ENCODE measurements at places on chromosomes 16 and 17. TPM values are rescaled to one million over a fixed set of nuclear protein-coding genes. Genes with fewer than 3 reads are reported as not detected.

KRTAP4-9 gene
- polyA plus RNA-seq, result not detected

CCR7 gene
- polyA plus RNA-seq, result 0.16 TPM

HOXB9 gene
- polyA plus RNA-seq, result not detected

C17orf107 gene
- polyA plus RNA-seq, result 0.71 TPM

TP53TG3F gene
- polyA plus RNA-seq, result not detected

KRT33B gene
- 0.16 TPM for polyA plus RNA-seq

RCVRN gene
- polyA plus RNA-seq, result 0.18 TPM

ETV4 gene
- 4.1 TPM for polyA plus RNA-seq

SOX8 gene
- 0.18 TPM for polyA plus RNA-seq
